ENCODE measurements at places on chromosomes 12 and 14.

DNA sequence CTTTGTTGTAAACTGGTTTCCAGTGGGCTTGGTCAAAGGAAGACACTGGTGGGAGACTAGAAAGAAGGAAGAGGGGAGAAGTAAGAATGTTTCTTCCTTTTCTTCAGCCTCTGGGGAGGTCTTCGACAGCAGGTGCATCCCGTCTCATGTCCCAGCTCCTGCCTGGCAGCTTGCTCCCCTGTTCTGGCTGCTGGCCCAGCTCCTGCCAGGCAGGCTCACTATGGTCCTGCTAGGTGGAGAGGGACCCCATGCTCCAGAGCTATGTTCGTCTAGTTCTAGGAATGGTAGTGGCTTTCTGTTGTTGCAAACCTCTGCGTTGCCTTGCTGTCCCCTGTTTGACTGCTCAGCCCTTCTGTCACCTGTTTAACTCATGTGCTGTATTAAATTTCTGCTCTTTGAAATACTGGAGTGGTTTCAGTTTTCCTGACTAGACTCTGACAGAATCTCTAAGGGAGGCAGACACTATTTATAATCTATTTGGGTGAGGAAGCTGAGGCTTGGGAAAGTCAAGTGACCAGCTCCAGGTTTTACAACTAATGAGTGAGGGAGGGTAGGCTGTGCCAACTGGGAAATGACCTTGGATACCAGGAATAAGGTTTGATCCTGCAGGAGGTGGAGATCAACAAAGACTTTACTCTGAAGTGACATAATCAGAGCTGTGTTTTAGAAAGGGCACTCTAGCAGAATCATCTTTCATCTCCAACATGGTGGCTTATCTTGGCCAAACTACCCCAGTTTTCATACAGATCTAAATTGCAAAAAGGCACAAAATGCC is 94.7 kb upstream of the DDHD1 start:
- DNase-seq, result no peak

DNA sequence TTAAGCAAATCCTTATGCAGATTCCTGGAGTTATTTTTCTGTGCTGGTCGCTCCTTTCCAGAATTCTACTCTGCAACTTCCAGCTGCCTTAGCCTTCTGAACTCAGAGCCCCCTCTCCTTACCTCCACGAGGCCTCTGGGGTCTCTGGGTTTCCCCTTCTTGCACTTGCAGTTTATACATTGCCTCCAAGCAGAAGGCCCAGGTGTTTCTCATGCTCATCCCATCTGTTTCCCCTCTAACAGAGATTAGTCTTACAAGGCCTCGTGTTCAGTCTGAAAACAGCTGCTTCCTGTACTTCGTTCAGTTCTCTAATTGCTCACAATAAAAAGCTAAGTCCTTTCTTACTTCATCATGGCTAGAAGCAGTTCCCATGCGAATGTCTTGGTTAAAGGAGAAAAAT is 134.4 kb upstream of the FGD4 start:
- peak; percentile 43 for DNase-seq

GRCh38 chr14:69291891-69292561 is 32.1 kb downstream of the GALNT16 start:
- no peak for DNase-seq

GRCh38 chr14:102819176-102819628 is 42.0 kb downstream of the TRAF3 start:
- DNase-seq, result no peak

- no peak for DNase-seq
Observed at GRCh38 chr14:63460680-63461369, 82.4 kb downstream of the PPP2R5E start.

DNA sequence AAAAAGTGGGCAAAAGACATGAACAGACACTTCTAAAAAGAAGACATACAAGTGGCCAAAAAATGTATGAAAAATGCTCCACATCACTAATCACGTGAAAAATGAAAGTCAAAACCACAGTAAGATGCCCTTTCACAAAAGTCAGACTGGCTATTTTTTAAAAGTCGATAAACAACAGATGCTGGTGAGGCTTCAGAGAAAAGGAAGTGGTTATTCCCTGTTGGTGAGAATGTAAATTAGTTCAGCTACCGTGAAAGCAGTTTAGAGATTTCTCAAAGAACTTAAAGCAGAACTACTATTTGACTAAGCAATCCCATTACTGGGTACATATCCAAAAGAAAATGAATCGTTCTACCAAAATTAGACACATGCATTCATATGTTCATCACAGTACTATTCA is 237.0 kb downstream of the KIF21A start:
- no peak for DNase-seq

GRCh38 chr14:101920271-101920670 is 44.1 kb upstream of the DYNC1H1 start:
- DNase-seq, result no peak

GRCh38 chr12:83114966-83115365 is 428.3 kb downstream of the TMTC2 start:
- DNase-seq, result no peak

GRCh38 chr14:68626386-68626785 is 166.5 kb downstream of the ZFP36L1 start:
- no peak for DNase-seq

- no peak for DNase-seq
Observed at GRCh38 chr14:44339862-44340261, 167.2 kb downstream of the FSCB start.

- no peak for DNase-seq
Observed at GRCh38 chr14:21703357-21704326, 30.0 kb upstream of the OR4E1 start.

DNA sequence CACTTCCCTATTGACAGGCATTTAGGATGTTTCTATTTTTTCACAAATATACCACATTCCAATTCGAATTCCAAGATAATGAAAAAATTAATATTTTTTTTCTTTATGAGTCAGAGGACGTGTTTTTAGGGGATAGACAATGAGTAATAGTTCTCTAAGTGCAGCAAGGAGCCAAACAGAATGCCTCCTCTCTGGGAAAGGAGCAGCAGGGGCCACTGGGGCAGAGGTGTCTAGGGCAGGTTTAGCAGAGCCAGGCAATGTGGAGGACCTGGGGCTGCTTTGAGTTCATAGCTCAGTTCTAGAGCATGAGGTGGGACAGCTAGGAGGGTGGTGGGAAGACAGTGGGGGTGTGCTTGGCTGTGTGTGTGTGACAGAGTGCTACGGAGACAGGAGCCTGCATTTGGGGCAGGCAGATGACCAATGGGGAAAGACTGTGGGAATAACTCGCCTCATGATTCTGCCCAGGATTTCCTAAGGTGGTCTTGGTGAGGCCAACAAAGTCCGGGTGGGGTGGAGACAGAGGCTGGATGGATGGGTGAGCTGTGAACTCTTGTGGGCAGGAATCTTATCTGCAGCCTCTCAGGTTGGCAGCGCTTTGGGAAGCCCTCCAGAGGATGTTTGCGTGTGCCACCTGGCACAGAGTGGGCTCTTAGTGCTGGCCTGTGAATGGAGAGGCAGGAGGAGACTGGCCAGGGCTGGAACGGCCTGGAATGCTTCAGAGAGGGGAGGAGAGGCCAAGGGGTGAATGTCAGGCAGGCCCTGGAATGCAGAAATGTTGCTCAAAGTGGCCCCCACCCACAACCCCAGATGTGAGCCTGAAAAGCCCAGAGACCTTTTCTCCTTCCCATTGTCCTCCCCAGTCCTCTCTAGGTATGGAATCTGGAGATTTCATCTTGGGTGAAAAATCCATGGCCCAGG is 2.4 kb upstream of the KRT7 start:
- peak; percentile 90 for DNase-seq

DNA sequence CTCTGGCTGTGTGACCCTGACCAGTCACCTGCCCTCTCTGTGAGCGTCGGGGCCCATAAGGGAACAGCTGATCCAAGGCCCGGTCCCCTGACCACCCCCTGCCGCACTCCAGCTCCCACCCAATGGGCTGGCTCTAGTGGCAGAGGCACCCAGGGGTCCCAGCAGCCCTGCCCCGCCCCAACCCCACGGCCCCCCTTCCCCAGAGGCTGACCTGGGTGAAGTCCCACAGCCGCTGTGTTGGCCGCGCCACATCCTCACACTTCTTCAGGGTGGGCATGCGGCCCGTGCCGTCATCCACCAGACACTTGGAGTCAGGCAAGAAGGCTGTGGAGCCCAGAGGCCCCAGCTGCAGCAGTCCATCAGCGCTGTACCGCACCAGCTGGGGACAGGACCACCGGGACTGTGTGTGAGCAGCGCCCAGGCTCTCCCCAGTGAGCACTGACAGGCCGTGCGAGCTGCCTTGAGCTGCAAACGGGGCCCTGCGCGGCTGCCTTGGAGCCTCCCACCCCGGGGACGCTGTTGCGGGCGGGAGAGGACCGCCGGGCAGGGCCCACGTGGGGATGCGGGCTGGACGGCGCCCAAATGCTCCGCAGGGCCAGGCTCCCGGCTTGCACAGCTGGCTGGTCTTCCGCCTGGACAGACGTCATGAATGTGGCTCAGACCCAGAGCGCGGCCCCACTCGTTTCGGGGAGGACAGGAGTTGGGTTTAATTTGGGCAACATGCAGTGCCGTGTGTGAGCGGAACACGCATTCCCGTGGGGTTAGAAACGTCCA is 53.5 kb downstream of the NOC4L start:
- no peak for DNase-seq

GRCh38 chr12:92365333-92365732 is 219.7 kb upstream of the BTG1 start:
- DNase-seq, result no peak

DNA sequence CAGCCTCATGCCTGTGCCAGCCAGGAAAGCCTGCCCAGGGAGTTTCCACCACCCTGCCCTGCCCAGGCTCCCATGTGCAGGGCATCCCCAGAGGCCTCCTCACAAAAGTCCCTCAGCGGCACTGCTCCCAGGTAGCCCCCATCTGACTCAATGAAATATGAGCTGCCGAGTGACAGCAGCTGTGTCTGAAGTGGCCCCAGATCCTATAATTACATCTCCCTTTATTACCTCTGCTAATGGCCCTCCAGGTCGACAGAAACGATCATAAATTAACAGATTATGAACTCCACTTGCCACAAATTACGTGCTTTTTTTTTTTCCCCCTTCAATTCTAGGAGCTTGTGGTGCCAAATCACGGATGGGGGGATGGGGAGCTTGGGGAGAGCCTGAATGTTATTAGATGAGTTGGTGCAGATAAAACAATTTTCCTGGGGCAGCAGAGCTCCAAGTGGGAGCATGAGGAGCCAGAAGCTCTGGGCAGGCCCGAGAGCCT is 110.4 kb downstream of the ESRRB start:
- DNase-seq, result no peak

DNA sequence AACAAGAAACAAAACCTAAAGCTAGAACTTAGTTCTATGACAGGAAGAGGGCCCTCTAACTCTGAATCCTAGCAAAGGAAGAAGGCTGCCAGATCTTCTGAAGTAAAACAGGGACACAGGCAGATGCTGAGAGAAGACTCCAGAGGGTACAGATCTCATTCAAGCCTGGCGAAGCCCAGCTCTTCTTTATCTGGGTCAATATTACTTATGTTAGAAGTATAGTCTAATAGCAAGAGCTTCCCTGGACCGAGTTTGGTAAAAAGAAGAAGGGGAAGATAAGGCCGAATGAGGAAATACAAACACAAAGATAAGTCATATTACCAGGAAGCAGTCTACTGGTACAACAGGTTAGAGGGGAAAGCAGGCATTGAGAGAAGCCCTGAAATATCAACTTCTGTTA is 79.9 kb upstream of the CCDC91 start:
- peak; percentile 51 for DNase-seq

DNA sequence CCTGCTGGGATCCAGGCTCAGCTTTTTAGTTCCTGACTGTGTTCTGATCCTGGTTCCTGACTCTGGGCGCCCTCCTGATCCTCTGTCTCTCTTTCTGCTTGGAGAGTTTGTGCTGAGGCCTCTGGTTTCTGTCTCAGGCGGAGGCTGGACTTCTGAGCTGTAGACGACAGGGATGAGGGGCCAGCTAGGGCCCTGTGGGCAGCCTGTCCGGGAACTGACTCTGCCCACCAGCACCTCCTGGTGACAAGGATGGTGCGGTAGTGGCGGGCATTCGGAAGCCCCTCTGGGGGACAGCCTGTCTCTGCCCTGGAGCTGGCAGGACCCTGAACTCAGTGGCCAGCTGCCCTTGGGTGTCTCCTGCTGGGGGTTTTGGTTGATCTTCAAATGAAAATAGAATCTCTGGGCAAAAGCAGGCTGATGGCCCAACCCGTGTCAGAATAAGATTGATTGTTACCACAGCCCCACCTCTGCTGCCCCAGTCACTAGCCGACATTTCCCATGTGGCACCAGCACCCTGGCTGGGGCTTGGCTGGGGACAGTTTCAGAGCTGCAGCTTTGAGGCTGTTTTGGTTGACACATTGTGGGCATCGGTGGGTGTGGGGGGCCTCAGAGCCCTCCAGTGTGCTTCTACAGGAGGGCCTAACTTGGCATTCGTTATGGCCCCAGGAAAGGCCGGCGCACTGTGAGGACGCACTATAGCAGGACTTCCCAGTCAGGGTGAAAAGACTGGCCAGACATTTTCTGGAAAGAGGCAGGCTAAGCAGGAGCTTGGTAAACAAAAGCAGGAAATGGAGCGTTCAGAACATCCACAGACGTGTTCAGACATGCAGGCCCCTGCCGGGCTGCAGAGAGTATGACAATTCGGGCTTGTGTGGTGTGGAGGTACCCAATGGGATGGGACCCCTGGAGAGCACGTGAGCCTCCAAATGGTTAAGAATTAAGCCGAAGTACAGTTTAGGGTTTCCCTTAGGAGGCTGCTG is 16.2 kb downstream of the KRT80 start:
- DNase-seq, result peak; percentile 81

GRCh38 chr14:92676403-92677086 is 71.9 kb downstream of the LGMN start:
- DNase-seq, result no peak

- DNase-seq, result no peak
Observed at GRCh38 chr12:104650541-104650940, 193.8 kb downstream of the CHST11 start.

GRCh38 chr12:67035121-67035520 is 234.0 kb upstream of the CAND1 start:
- DNase-seq, result no peak

DNA sequence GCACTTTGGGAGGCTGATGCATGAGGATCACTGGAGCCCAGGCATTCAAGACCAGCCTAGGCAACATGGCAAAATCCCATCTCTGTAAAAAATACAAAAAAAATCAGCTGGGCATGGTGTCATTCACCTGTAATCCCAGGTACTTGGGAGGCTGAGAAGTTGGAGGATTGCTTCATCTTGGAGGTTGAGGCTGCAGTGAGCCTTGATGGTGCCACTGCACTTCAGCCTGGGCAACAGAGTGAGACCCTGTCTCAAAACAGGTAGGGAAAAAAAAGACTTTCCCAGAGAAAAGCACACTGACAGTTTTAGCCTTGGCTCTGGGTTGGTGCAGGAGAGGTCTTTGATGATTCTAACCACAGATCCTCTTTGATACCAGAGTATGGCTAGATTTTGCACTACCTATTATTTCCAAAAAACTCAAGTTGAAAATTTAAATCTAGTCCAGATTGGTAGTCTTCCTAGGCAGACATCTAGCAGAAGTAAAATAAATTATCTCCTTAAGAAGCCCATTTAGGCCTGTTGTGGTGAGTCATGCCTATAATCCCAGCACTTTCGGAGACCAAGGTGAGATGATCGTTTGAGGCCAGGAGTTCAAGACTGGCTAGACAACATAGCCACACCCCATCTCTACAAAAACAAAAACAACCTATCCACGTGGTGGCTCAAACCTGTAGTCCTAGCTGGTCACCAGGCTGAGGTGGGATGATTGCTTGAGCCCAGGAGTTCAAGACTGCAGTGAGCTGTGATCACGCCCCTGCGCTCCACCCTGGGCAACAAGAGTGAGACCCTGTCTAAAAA is 18.6 kb downstream of the LARP4 start:
- no peak for DNase-seq

Data from choroid plexus epithelial cell (primary cell).